ENCODE measurements at places on chromosomes 11 and 22.

GRCh38 chr11:75560644-75561043 is 1.4 kb upstream of the SERPINH1 start:
- DNase-seq, result no peak

GRCh38 chr11:16780698-16781550 is 42.5 kb downstream of the C11orf58 start:
- no peak for DNase-seq

- DNase-seq, result peak; percentile 39
These were observed 393 bp downstream of the ST13 start for GRCh38 chr22:40855979-40856512.

DNA sequence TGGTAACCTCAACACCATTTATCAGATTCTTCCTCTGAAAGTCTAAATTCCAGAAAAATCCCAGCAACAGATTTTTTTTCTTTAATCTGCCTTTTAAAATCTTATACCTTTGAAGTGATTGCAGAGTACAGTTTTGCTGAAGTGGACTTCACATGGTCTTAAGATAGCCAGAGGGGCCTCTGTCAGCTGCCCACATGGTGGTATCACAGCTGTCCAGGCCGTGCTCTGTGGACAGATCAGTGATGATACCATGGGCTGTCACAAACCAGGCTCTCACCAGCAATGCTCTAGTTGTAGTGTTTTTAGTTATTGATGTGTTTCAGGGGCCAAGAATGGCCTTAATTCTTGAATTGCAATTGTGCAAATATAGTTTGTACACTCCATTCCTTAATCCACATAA is 44.0 kb downstream of the PARVA start:
- no peak for DNase-seq

DNA sequence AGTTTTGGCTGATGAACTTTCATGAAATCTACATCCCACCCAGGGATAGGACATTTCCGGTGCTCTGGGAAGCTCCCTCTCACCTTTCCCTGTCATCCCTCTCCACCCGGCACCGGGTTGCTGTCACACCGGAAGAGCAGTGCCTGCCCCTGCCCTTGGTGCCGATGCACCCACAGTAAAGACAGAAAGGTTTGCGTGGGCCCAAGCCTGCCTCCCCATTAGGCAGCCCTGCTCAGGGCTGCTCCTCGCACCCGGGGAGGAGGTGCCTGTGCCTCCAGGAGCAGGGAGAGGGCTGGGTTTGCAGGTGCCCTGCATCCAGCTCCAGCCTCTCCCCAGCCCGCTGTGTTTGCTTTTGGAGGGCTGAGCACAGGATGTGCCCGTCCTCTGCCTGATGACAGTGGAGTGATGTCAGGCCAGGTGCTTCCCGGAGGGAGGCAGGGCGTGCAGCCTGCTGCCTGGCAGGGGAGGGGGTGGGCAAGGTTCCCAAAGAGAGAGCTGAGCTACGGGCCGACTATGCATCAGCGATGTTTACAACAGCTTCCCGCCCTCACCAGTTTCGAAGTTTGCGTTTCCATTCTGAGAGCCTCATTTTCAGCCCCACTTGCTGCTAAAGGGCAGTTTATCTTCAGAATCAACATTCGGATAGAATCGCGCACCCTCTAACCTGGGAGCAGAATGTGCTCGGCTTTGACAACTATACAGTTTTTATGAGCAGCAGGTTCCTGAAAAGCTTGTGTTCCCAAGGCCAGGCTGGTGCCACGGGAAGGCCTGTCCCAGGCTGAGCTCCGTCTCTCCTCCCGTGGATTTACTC is 83.2 kb upstream of the CLDN5 start:
- DNase-seq, result peak; percentile 42

DNA sequence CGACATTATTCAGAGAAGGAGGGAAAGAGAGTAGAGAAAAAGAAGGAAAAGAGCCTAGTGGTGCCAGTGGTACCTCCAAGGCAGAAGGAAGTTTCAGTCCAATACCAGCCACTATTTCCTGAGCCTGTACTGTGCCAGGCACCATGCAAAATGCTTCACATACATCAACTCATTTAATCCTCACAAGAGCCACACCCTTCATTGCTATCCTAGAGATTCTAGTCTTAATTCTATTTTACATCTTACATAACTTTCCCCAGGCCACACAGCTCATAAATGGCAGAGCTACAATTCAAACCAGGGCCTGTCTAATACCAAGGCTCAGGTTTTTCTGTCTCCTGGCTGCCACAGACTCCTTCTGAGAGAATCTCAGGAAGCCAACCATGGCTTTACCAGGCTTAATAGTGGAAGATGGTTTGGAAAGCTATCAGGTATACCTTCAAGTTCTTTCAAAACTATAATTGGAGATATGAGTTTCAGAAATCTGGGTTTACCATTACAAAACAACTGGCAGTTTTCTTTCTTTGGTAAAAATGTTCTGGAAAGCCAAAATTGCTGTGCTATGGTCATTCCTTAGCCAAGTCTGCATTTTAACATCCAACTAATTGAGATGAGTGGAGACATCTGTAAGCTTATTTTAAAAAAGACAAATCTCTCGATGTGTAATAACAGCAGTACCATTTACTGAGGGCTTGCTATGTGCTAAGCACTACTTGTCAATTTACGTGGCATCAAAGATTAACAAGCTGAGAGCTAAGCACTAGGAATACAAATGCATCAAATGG is 225.1 kb upstream of the PITPNB start:
- DNase-seq, result no peak

- DNase-seq, result no peak
These were observed 1277.9 kb upstream of the TENM4 start for GRCh38 chr11:80718611-80719291.

DNA sequence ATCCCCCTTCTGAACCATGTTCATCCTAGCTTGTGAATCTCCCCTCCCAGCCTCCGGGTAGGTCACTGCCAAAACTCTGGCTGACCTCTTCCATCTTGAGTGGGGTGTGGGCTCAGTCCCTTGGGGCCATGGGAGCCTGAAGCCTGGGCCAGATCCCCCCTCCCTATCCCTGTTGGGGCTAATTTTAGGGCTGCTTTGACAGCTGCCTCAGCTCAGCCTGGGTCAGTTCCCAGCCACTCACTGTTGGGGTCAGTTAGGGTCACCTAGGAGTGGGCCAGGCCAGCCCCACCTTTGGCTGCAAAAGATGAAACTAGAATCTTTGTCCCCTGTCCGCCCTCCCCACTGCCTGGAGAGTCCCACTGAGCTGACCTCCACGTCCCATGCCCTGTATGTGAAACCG is 29.8 kb upstream of the P2RY2 start:
- no peak for DNase-seq

GRCh38 chr11:64887757-64888405 is 9.5 kb upstream of the EHD1 start:
- DNase-seq, result peak; percentile 87

GRCh38 chr11:65976216-65977176 is 15.0 kb downstream of the SART1 start:
- DNase-seq, result no peak

GRCh38 chr11:26028393-26028911 is 303.5 kb upstream of the ANO3 start:
- DNase-seq, result no peak

- no peak for DNase-seq
These were observed 4.4 kb upstream of the RFPL3 start for GRCh38 chr22:32353292-32353691.

DNA sequence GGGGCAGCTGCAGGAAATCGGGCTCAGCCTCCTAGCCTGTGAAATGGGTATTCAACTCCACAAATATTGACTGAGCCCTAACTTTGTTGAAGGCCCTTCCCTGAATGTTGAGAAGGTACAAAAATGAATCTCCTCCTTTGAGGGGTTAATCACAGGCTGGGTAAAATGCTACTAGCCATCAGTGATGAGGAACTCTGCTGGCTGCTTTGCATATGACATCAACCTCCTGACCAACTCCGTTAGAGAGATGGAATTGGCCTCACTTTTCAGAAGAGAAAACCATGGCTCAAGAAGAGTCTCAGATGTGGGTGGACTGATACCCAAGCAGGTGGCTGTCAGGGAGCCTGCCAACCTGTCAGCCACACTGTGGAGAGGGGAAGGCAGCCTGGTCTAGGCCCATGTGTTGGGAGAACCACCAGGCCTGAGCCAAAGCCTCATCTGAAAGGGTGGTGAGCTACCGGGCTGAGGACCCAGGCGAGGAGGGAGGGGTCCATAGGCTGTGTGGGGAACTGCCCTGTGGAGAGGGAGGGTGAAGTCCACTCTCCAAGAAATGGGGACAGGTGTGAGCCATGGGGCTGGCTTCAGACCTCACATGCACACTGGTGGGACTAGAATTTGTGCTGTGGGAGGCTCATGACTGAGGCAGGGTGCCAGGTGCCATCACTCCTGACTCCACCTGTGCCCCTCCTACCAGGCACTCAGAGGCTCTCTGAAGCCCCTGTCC is 11.8 kb downstream of the CDCA5 start:
- DNase-seq, result no peak

GRCh38 chr11:78595436-78596130 is 20.9 kb upstream of the NARS2 start:
- no peak for DNase-seq

DNA sequence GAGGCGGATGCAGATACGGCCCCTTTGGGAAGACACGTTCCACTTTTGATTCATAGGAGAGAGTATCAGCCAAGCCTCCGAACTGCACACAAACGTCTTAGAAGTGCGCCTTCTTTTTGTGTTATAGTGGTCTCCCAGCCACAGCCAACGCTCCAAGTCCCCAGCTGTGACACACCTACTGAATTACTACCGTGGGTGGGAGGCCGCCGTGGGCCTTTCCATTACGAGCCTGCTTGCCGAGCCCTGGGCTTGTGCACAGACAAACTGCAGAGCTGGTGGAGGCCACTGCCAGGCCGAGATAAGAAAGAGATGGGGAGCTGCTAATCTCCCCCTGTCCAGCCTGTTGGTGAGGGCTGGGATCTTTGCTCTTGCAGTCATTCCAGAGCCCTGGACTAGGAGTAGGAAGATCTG is 761 bp downstream of the HMBS start:
- no peak for DNase-seq

- no peak for DNase-seq
These were observed 62.2 kb upstream of the SOX6 start for GRCh38 chr11:16418428-16419097.

- DNase-seq, result no peak
These were observed 182.3 kb downstream of the BLID start for GRCh38 chr11:121933694-121934093.

DNA sequence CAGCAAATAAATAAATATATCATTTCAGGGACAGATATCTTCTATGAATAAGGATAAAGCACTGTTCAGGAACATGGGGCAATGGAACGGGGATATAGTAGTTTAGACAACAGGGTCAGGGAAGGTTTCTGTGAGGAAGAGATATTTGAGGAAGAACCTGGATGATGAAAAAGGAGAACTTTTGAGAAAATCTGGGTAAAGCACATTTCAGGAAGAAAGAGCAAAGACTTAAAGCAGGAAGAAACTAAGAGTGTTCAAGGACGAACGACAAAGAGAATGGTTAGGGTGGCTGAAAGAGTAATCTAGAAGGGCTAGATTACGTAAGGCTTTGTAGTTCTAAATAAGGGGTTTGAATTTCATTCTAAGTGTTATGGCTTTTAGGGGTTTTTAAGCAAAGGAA is 12.7 kb downstream of the DDI1 start:
- DNase-seq, result no peak

- DNase-seq, result no peak
These were observed 70.8 kb downstream of the CDKN1C start for GRCh38 chr11:2814751-2815150.

DNA sequence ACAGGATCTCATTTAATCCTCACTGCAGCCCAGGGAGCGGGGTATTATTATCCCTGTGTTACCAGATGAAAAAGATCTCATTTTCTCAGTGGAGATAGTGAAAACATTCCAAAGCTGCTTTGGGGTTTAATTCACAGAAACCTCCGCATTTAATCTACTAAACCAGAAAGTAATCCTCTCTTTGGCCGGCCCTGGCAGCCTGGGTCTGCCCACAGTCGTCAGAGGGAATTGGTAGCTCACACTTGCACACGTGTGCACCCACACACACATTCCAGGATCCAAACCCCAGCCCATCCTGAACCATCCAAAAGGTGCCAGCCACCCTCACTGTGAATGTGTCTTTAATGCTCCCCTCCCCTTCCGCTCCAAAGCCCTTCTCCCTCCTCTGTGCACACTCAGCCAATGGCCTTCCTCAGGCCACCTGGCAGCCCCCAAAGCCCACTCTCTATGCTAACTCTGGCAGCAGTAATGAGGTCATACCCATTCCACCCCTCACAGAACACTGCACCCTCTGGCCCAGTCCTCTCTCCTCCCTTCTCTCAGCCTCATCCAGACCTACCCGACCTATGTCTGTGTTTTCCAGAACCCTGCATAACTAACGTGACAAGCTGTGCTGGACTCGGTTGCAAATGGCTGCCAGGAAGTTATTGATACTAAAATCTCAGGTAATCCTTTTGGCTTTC is 466.2 kb downstream of the SOX6 start:
- DNase-seq, result no peak

DNA sequence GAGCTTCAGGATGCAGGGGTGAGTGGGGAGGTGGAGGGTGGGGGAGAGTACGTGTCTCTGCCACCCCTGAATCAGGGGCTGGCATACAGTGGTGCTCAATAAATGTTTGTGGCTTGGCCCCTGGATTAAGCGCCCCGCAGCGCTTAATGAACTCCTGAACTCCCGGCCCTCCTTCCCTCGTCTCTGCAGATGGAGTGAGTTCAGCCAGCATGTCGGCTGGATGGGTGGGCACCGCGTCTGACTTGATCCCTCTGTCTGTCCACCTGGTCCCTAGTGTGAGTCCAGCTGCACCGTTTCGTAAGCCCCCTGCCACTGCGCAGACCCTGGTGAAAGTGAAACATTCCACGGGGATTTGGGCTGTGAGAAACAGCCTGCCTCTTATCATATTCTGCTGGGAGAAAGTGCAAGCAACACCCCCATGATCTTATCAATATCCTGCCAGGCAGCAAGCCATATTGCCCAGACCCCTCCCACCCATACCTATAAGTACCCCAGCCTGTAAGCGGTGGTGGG is 12.0 kb upstream of the MRGPRD start:
- no peak for DNase-seq

DNA sequence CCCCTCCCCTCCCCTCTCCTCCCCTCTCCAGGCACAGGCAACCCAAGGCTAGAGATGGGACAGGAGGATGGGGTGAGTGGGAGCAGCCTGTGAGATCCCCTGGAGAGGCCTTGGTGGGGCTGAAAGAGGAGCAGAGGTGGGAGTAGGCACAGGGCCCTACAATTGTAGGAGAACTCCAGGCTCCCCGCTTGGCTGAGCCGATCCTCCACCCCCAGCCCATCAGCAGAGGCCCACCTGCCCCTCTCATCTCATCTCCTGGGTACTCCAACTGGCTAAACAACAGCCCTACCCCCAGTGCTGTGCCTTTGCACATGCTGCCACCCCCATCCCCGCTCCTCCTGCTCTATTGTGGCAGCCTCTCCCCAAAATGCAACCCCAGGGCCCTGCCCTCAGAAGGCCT is 52.0 kb upstream of the A4GALT start:
- DNase-seq, result no peak

Measured in CD4-positive, alpha-beta T cell treated with Interleukin-12 subunit alpha and Interleukin-12 subunit beta, for 1 hour (primary cell).